Body of pancreas (tissue), 4 donors: ENCODE measurements at places on chromosomes 13 and 19. TPM values are rescaled to one million over a fixed set of nuclear protein-coding genes. Genes with fewer than 3 reads are reported as not detected.

- peaks cover 9% of the 10 kb centered on the region for H3K4me1 ChIP-seq
- no peak overlapping the region for H3K4me3 ChIP-seq
- H3K36me3 ChIP-seq, result no peaks in the 10 kb centered on the region
- no peaks in the 10 kb centered on the region for H3K27me3 ChIP-seq
These were observed 19.1 kb downstream of the GPR183 start for GRCh38 chr13:99288089-99288488.

DNA sequence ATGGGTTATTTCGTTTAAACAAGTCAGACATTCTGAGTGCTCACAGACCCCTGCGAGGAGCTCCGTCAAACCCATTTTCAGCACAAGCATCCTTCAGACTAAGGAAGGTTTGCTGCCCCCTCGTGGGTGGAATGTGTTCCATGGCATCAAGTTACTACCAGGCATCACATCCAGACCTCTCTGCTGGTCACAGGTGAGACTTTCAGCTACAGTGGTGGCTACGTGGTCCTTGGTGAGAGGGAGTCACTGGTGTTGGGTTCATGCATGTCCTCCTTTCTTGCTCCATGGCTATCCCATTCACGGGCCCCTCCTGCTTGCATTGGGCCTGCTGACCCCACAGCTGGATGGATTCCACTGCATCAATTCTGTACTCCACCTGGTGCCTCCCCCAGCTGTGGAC, 9.1 kb upstream of the LILRB5 start:
- no peaks in the 10 kb centered on the region for H3K4me1 ChIP-seq
- DNase-seq, result peak; percentile 80
- no peaks in the 10 kb centered on the region for H3K27me3 ChIP-seq
- H3K4me3 ChIP-seq, result no peak overlapping the region
- no peaks in the 10 kb centered on the region for H3K36me3 ChIP-seq
- H3K27ac ChIP-seq, result no peak overlapping the region

GRCh38 chr19:57800696-57801095, 14.0 kb downstream of the ZNF552 start:
- H3K36me3 ChIP-seq, result no peaks in the 10 kb centered on the region
- H3K4me1 ChIP-seq, result peaks cover 9% of the 10 kb centered on the region
- no peak overlapping the region for H3K4me3 ChIP-seq

DNA sequence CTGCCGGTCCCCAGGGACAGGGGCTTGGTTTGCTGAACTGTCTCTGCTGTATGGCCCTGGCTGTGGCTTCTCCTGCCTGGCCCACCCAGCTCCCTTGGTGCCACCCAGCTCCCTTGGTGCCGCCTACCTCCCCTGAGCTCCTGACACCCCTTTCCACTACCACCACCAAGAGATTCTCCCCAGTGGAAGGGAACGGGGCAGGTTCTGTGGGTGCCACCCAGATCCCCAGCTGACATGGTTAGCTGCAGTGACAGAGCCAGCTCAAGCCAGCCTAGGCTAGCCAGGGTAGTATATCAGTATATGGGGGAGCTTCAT, 28.5 kb upstream of the POP4 start:
- no peak overlapping the region for H3K4me3 ChIP-seq
- no peak for DNase-seq
- no peaks in the 10 kb centered on the region for H3K27me3 ChIP-seq

- H3K27me3 ChIP-seq, result no peaks in the 10 kb centered on the region
- no peak overlapping the region for H3K27ac ChIP-seq
- no peaks in the 10 kb centered on the region for H3K36me3 ChIP-seq
- DNase-seq, result no peak
These were observed 107.2 kb downstream of the EDNRB start for GRCh38 chr13:77811381-77811780.

GRCh38 chr19:38264486-38265212, at the start of gene SPINT2:
Gene SPINT2 (plus strand): TSS chr19:38264573. CDS start chr19:38264893, 320 bp downstream.
- DNase-seq, result peak; percentile 99
- peak within 1 kb of the TSS; percentile 78 for H3K4me3 ChIP-seq
- no peaks in the 10 kb centered on the region for H3K27me3 ChIP-seq

DNA sequence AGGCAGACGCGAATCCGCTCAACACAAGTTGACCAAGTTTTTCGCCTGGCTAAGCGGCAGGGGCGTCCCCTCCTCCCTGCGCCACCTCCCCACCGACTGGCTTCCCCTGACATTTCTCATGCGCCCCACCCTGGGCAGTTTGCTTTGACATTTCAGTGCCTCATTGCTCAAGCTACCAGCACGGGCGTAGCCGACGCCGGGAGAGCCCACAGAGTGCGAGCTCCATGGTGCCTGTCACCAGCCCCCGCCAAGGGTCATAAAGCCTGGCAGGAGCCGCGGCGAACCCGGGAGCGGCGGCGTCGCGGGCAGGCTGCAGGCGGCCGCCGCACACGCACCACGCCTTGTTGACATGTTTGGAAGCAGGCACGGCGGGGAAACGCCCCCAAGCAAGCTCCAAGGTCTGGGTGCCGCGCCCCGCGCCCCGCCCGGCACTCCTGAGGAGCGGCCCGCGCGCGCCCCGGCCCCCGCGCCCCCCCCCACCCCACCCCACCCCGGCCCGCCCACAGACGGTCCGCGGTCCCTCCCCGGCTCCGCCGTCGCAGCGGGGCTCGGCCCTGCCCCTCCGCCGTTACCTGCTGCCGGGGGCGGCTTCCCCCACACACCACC, 601 bp downstream of the FBXL3 start:
- no peaks in the 10 kb centered on the region for H3K27me3 ChIP-seq
- peaks cover 47% of the 10 kb centered on the region for H3K4me1 ChIP-seq
- peak overlapping the region; percentile 98 for H3K27ac ChIP-seq
- no peaks in the 10 kb centered on the region for H3K36me3 ChIP-seq
- peak; percentile 92 for DNase-seq

DNA sequence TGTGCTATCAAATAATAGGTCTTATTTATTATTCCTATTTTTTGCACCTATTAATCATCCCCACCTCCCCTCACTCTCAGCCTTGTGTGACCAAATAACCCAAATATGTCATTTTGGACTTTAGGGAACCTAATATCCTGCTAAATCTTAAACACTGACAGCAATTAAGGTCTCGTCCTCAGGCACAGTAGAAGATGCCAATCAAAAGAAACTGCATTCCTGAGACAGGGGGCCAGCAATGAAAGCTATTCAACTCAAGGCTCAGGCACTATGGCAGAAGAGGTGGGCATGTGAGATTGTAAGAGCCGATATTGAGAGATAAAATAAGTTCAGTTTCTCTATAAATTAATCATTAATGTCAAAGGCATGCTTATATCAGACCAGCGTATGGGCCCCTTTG, 1437.7 kb upstream of the PCDH9 start:
- no peak for DNase-seq
- no peaks in the 10 kb centered on the region for H3K27me3 ChIP-seq
- H3K36me3 ChIP-seq, result no peaks in the 10 kb centered on the region
- H3K4me1 ChIP-seq, result no peaks in the 10 kb centered on the region

- no peak overlapping the region for H3K27ac ChIP-seq
- H3K36me3 ChIP-seq, result no peaks in the 10 kb centered on the region
- no peaks in the 10 kb centered on the region for H3K27me3 ChIP-seq
These were observed 3.7 kb upstream of the TMEM272 start for GRCh38 chr13:51848674-51849073.

DNA sequence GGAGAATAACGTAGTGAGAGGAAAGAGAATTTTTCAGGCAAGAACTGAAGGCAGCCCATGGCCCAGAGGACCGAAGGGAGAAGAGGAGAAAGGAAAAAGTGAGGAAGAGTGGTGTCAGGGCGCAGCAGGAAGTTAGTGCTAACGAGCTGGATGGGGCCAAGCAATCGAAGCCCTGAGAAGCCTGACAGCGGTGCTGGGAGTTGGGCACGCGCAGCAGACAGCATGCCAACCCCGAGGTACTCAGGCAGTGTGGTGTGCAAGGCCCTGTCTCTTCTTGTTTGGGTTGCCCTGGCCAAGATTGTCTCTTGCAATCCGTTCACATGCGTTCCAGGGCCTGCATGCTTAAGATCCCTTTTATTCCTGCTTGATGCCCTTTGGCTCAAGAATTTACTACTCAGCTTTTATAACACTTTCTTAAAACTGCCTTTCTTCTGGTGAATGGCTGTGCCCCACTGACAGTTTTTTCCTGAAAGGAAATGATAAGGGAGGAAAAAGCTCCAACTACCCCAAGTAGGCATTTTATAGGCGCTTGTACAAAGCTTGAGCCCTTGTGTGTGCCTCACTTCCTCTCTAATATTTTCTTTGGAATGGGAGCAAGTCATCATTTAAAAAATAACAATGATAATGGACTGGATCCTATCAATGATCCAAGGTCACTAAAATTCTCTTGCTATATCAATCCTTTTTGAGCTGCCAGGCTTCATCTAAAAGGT, 115.4 kb downstream of the FLT1 start:
- no peak for DNase-seq
- no peaks in the 10 kb centered on the region for H3K36me3 ChIP-seq
- no peaks in the 10 kb centered on the region for H3K27me3 ChIP-seq
- H3K27ac ChIP-seq, result no peak overlapping the region

- no peak overlapping the region for H3K27ac ChIP-seq
- no peak overlapping the region for H3K4me3 ChIP-seq
- peaks cover 14% of the 10 kb centered on the region for H3K4me1 ChIP-seq
- H3K27me3 ChIP-seq, result no peaks in the 10 kb centered on the region
- no peak for DNase-seq
These were observed 11.2 kb downstream of the IL17D start for GRCh38 chr13:20714563-20715329.

The OBI1 gene
- 3.3 TPM for total RNA-seq

The CEACAM1 gene
- 1.8 TPM for total RNA-seq

The PBX4 gene
- total RNA-seq, result 1.6 TPM

The CGB3 gene
- not detected for total RNA-seq

The C19orf67 gene
- not detected for total RNA-seq
